Chondrocyte (in vitro differentiated cells): ENCODE measurements at places on chromosomes 16 and 17. TPM values are rescaled to one million over a fixed set of nuclear protein-coding genes. Genes with fewer than 3 reads are reported as not detected.

Gene C16orf92
- total RNA-seq, result not detected in 3 replicates

DNA sequence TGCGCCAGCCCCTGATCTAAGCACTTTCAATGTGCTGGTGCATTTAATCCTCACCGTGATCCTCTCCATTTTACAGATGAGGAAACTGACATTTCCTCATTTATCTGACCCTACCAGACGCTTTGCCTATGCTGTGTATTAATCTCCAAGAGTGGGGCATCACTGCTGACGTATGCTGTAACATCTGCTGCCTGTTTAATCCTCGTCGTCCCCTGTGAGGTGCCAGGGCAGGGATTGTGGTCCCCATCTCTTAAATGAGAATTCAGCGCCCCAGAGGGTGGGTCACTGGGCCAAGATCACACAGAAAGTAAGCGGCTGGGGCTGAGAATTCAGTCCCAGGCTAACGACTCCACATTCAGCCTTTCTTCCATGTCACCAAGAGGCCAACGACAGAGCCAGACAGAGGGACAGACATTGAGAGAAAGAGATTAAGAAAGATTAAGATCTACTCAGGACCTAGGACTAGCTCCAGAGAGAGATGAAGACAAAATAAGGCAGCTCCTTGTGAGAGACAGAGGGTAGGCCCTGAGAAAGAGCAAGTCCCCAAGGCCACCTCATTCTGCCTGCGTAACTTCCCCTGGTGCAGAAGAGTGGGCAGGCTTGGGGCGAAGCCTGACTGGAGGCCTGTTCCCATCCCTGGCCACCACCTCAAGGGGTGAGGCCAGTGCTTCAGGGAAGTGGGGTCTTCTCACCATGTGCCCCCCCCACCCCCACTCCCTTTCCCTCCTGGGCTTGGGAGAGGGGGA, 13.5 kb downstream of the CACNA1G start:
- H3K4me3 ChIP-seq, result no peak overlapping the region
- no peak overlapping the region for H3K27ac ChIP-seq
- peaks cover 17% of the 10 kb centered on the region for H3K27me3 ChIP-seq
- DNase-seq, result no peak
- H3K36me3 ChIP-seq, result no peaks in the 10 kb centered on the region

GRCh38 chr17:978103-979093, 1.2 kb downstream of the NXN start:
- H3K4me3 ChIP-seq, result peak overlapping the region; percentile 81
- peak overlapping the region; percentile 84 for H3K27ac ChIP-seq
- H3K4me1 ChIP-seq, result peaks cover 53% of the 10 kb centered on the region
- H3K27me3 ChIP-seq, result no peaks in the 10 kb centered on the region
- DNase-seq, result no peak
- no peaks in the 10 kb centered on the region for H3K36me3 ChIP-seq

GRCh38 chr17:13518261-13519000, 83.3 kb downstream of the HS3ST3A1 start:
- H3K4me3 ChIP-seq, result no peak overlapping the region
- no peaks in the 10 kb centered on the region for H3K27me3 ChIP-seq
- peaks cover 6% of the 10 kb centered on the region for H3K36me3 ChIP-seq

Gene PPY
- not detected in 3 replicates for total RNA-seq

GRCh38 chr16:1112506-1113184, 16.6 kb upstream of the C1QTNF8 start:
- H3K36me3 ChIP-seq, result peaks cover 2% of the 10 kb centered on the region
- no peaks in the 10 kb centered on the region for H3K4me1 ChIP-seq
- H3K27ac ChIP-seq, result no peak overlapping the region
- no peak for DNase-seq
- no peak overlapping the region for H3K4me3 ChIP-seq
- peaks cover 14% of the 10 kb centered on the region for H3K27me3 ChIP-seq

Gene WSCD1
- 3.5 to 4.4 TPM (median 4.2 TPM) in 3 replicates for total RNA-seq

DNA sequence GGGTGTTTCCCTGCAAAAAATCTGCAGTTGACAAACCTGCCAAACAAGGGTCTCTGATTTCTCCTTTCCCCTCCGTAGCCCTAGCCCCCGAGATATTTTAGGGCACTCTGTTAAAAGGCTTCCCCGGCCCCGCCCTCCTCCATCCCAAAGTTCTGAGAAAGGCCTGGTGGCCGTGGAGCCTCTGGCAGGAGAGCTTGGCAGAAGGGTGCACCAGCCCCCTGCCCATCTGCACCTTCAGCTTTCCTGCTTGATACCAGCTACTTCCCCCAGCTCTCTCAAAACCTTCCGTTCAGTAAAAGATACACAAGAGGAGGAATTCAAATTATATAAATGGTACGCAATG, 711 bp upstream of the CANT1 start:
- H3K36me3 ChIP-seq, result peaks cover 2% of the 10 kb centered on the region
- H3K27ac ChIP-seq, result no peak overlapping the region
- H3K4me3 ChIP-seq, result peak overlapping the region; percentile 84
- H3K4me1 ChIP-seq, result peaks cover 34% of the 10 kb centered on the region
- no peaks in the 10 kb centered on the region for H3K27me3 ChIP-seq

GRCh38 chr16:86921289-86921688, 342.9 kb downstream of the FOXL1 start:
- DNase-seq, result no peak
- no peak overlapping the region for H3K27ac ChIP-seq
- H3K4me3 ChIP-seq, result no peak overlapping the region
- peaks cover 31% of the 10 kb centered on the region for H3K4me1 ChIP-seq
- H3K27me3 ChIP-seq, result no peaks in the 10 kb centered on the region

DNA sequence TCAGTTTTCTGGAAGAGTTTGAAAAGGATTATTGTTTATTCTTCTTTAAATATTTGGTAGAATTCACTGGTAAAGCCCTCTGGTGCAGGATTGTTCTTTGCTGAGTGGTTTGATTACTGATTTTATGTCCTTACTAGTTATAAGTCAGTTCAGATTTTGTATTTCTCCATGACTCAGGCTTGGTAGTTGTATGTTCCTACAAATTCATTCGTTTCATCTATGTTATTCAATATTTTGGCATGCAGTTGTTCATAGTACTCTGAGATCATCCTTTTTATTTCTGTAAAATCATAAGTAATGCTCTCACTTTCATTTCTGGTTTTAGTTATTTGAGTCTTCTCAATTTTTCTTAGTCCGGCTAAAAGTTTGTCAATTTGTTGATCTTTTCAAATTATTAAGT, 58.1 kb upstream of the CRYM start:
- H3K36me3 ChIP-seq, result peaks cover 17% of the 10 kb centered on the region
- H3K4me3 ChIP-seq, result no peak overlapping the region
- no peak for DNase-seq
- H3K27ac ChIP-seq, result no peak overlapping the region
- no peaks in the 10 kb centered on the region for H3K4me1 ChIP-seq
- H3K27me3 ChIP-seq, result peaks cover 4% of the 10 kb centered on the region

DNA sequence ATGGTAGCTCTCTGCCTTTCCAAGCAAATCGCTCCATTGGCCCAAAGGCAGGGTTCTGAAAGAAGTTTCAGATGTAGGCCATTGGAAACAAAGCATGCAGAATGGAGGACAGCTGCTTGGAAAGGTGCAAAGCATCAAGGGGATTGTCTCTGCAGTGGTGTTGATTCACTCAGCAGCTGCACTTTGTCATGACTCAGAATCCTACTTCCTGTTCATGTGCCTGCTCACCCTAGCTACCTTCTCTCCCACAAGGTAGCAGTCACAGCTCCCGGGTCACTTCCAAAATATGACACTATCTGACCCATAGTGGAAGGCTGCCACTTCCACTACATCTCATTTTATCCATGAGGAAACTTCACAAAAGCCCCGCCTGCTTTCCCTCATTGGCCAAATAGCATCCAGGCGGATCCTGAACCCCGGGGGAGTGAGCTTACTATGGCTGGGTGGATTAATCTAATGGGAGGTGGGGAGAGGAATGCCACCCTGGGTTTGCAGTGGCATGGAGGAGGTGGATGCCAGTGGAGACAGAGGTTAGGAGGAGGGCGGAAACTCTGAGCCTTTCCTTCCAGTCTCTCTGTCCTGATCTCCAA, 74.7 kb upstream of the NKD1 start:
- peaks cover 8% of the 10 kb centered on the region for H3K4me1 ChIP-seq
- peaks cover 48% of the 10 kb centered on the region for H3K27me3 ChIP-seq
- no peak overlapping the region for H3K4me3 ChIP-seq

- no peak overlapping the region for H3K4me3 ChIP-seq
- no peak for DNase-seq
- no peak overlapping the region for H3K27ac ChIP-seq
- no peaks in the 10 kb centered on the region for H3K4me1 ChIP-seq
- peaks cover 4% of the 10 kb centered on the region for H3K27me3 ChIP-seq
- no peaks in the 10 kb centered on the region for H3K36me3 ChIP-seq
Measured at GRCh38 chr17:76019833-76020467, 7.2 kb downstream of the EVPL start.

DNA sequence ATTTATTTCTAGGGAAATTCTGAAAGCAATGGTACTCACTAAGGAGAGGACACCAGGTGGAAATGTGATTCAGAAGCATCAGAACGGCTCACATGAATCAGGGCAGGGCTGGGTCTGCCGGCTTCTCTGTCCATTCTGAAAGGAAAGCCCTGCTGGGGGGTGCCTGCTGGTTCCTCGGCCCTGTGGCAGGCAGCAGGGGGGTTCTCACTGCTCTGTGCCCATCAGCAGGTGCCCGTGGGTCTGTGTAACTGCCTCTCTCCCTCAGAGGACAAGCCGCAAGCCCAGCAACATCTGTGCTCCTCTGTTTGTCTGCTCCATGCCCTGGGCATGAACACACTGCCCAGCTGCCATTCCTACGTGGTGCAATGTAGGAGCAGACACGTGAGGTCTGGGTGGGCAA, 74.9 kb upstream of the ZNF423 start:
- peaks cover 15% of the 10 kb centered on the region for H3K4me1 ChIP-seq
- DNase-seq, result peak; percentile 41
- no peak overlapping the region for H3K4me3 ChIP-seq

DNA sequence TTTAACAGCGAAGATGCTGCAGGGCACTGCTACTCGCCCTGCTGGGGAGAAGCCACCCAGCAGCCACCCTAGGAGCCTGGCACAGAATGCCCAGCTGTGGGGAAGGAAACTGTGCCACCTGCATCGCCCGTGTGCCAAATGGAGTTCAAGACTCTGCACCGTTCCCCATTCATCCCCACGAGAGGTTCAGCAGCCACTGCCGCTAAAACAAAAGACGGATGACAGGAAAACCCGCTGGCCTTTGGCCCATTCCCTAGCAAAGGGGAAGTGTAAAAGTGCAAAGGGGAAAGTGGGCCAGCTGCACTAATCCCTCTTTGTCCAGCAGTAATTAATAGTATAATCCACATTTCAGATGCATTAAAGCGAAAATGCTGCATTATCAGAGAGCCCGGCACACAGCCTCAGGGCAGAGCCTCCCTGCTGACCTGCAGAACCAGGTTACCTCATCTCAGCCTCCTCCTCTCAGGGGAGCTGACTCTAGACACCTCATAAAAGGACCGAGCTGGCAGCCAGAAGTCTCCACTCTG, 37.7 kb downstream of the ZFHX3 start:
- no peaks in the 10 kb centered on the region for H3K36me3 ChIP-seq
- H3K4me3 ChIP-seq, result no peak overlapping the region
- H3K4me1 ChIP-seq, result peaks cover 78% of the 10 kb centered on the region
- no peaks in the 10 kb centered on the region for H3K27me3 ChIP-seq

Gene ARHGDIG
- 0.82 to 4.0 TPM (median 3.7 TPM) in 3 replicates for total RNA-seq

DNA sequence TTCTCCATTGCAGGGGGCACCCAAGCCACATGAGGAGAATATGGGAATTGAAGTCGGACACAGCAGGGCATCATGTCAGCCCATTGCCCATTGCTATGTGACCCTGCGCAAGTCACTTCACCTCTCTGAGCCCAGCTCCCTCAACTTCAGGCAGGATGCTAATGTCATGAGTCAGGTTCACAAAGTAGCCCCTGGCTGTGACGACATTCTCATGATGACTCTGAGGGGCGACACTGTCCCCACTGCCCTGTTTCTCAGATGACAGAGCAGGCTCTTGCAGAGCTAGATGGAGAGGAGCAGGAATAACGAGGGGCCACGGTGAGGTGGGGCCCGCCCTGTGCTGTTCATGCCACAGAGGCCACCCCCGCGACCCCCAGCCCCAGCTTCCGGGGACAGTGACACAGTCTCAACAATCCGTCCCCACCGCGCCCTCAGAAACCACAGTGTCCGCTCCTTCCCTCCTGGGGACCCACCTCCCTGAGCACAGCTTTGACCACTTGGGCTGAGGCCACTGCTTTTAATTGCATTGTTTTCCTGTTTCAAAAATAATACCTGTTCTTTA, 13.2 kb upstream of the ZNF469 start:
- DNase-seq, result peak; percentile 56
- no peaks in the 10 kb centered on the region for H3K36me3 ChIP-seq
- H3K27ac ChIP-seq, result no peak overlapping the region

- peaks cover 27% of the 10 kb centered on the region for H3K4me1 ChIP-seq
- peak overlapping the region; percentile 75 for H3K4me3 ChIP-seq
- peaks cover 8% of the 10 kb centered on the region for H3K36me3 ChIP-seq
- no peak for DNase-seq
Measured at GRCh38 chr16:57999366-57999970, 1.0 kb downstream of the ZNF319 start.

Gene PRAC2
- total RNA-seq, result not detected in 3 replicates

Gene KCNG4
- total RNA-seq, result not detected in 3 replicates

Gene KRTAP2-2
- not detected in 3 replicates for total RNA-seq

DNA sequence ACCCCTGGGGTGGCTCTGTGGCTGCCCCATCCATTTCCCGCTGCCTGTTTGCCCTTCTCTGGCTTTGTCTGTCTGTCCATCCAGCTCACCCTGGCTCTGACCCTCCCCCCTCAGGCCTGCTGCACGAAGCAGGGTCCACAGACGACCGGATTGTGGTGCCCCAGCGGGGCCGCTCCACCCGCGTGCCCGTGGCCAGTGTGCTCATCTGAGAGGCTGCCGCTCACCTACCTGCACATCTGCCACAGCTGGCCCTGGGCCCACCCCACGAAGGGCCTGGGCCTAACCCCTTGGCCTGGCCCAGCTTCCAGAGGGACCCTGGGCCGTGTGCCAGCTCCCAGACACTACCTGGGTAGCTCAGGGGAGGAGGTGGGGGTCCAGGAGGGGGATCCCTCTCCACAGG, 761 bp upstream of the LAT start:
- H3K27ac ChIP-seq, result no peak overlapping the region
- no peak overlapping the region for H3K4me3 ChIP-seq
- H3K27me3 ChIP-seq, result no peaks in the 10 kb centered on the region
- H3K36me3 ChIP-seq, result peaks cover 41% of the 10 kb centered on the region
- no peak for DNase-seq
- H3K4me1 ChIP-seq, result no peaks in the 10 kb centered on the region

Gene CCL15
- not detected in 3 replicates for total RNA-seq

Gene ITGAL
- total RNA-seq, result not detected in 3 replicates

GRCh38 chr17:3647769-3648555, 11.4 kb downstream of the CTNS start:
- no peaks in the 10 kb centered on the region for H3K4me1 ChIP-seq
- H3K27me3 ChIP-seq, result no peaks in the 10 kb centered on the region
- H3K36me3 ChIP-seq, result peaks cover 4% of the 10 kb centered on the region
- H3K27ac ChIP-seq, result peak overlapping the region; percentile 57

GRCh38 chr17:51439395-51440229, 179.3 kb downstream of the UTP18 start:
- H3K27me3 ChIP-seq, result peaks cover 2% of the 10 kb centered on the region
- no peaks in the 10 kb centered on the region for H3K36me3 ChIP-seq
- H3K4me1 ChIP-seq, result no peaks in the 10 kb centered on the region
- H3K4me3 ChIP-seq, result no peak overlapping the region
- H3K27ac ChIP-seq, result no peak overlapping the region

GRCh38 chr17:80992948-80993624, 1.4 kb downstream of the CHMP6 start:
- peaks cover 17% of the 10 kb centered on the region for H3K4me1 ChIP-seq
- no peak for DNase-seq
- H3K27ac ChIP-seq, result no peak overlapping the region
- no peaks in the 10 kb centered on the region for H3K27me3 ChIP-seq
- peak overlapping the region; percentile 64 for H3K4me3 ChIP-seq
- peaks cover 10% of the 10 kb centered on the region for H3K36me3 ChIP-seq
